Muscle of leg (tissue), 16 donors: ENCODE measurements at places on chromosomes 12 and 14. TPM values are rescaled to one million over a fixed set of nuclear protein-coding genes. Genes with fewer than 3 reads are reported as not detected.

The EMP1 gene
- total RNA-seq: 70.0 TPM

The OR4K14 gene
- total RNA-seq: not detected

The GPR68 gene
- 0.35 TPM for total RNA-seq

The AVPR1A gene
- 11.7 TPM for total RNA-seq

The IFNG gene
- not detected for total RNA-seq

The PLEK2 gene
- total RNA-seq: 0.22 TPM
